ENCODE measurements at places on chromosomes 3 and 15. TPM values are rescaled to one million over a fixed set of nuclear protein-coding genes. Genes with fewer than 3 reads are reported as not detected.

Gene TMEM158
- total RNA-seq = not detected

Gene TUSC7
- not detected for total RNA-seq

Gene WDR76
- 73.0 TPM for total RNA-seq

Gene PATL2
- 38.5 TPM for total RNA-seq

Gene GUCA1C
- total RNA-seq = not detected

Gene ADAMTSL3
- total RNA-seq = not detected

Gene DLL4
- total RNA-seq = not detected

Gene PLAAT1
- not detected for total RNA-seq

Gene CLDN18
- not detected for total RNA-seq

Gene FBXO40
- total RNA-seq = not detected

Gene DUOX1
- total RNA-seq = 0.42 TPM

Gene NOX5
- total RNA-seq = not detected

Gene DAZL
- 0.13 TPM for total RNA-seq

Gene ENTPD3
- not detected for total RNA-seq

Gene HEXA
- 83.1 TPM for total RNA-seq

Gene ROPN1
- total RNA-seq = not detected

Gene CDHR4
- total RNA-seq = not detected

Gene BSN
- 0.22 TPM for total RNA-seq

Gene HRH1
- total RNA-seq = 4.7 TPM

Gene SERPINI2
- not detected for total RNA-seq

Gene BCL2A1
- 32.7 TPM for total RNA-seq

Gene SKOR1
- 0.08 TPM for total RNA-seq

Gene RAF1
- 91.5 TPM for total RNA-seq

Gene ADAMTS17
- 1.1 TPM for total RNA-seq

Gene ADAMTS7
- total RNA-seq = 1.2 TPM

Gene KCNMB2
- total RNA-seq = not detected

Gene CCDC39
- not detected for total RNA-seq

Gene AMOTL2
- not detected for total RNA-seq

Gene GCNT3
- not detected for total RNA-seq

Gene THPO
- total RNA-seq = not detected

Gene TRAT1
- total RNA-seq = 33.0 TPM

Gene REC114
- total RNA-seq = not detected

Gene KCNMB3
- total RNA-seq = 0.40 TPM

Gene HIGD2B
- 0.22 TPM for total RNA-seq

Gene NR1I2
- total RNA-seq = 0.43 TPM

Gene PLSCR4
- total RNA-seq = not detected

Gene FAM107A
- not detected for total RNA-seq

Gene IL17RE
- 20.1 TPM for total RNA-seq

Gene CAND2
- 0.85 TPM for total RNA-seq

Gene ISLR
- total RNA-seq = not detected

Gene CATSPER2
- 8.8 TPM for total RNA-seq

Gene SOX14
- not detected for total RNA-seq

Gene AVEN
- 17.5 TPM for total RNA-seq

Measured in activated T-helper 17 cell treated with anti-CD3 and anti-CD28 coated beads, Interleukin-2, amount 50 U/mL, for 72 hours (primary cell).